Cortex of kidney (tissue), 1 donor: ENCODE measurements at places on chromosomes 5 and 9.

DNA sequence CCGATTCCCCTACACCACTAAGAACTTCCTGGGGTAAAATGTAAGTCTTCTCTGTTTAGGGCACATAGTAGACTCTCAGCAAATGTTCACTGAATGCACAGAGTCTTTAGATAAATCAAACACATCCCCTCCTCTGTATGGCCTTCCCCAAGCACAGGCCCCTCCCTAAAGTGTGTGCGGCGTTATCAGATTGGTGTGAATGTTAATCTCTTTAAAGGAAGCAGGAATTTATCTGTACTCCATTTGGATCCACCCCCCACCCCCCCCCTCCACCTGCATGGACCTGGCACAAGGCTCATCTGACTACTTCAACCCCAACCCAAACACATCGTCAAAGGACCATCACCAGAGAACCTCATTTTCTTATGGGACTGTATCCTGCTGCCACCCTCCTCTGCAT, 6.3 kb downstream of the PCDH1 start:
- no peak for DNase-seq

- no peak for DNase-seq
Observed at GRCh38 chr9:76266649-76267283, 127.5 kb downstream of the RFK start.

- DNase-seq, result no peak
Observed at GRCh38 chr9:88049677-88050307, 75.5 kb upstream of the CDK20 start.

GRCh38 chr5:172490514-172491461, 36.5 kb upstream of the SH3PXD2B start:
- DNase-seq, result no peak

- no peak for DNase-seq
Observed at GRCh38 chr9:110427497-110428104, 89.9 kb upstream of the TXNDC8 start.

GRCh38 chr5:181245427-181246275, 1.9 kb upstream of the RACK1 start:
- DNase-seq, result no peak

- DNase-seq, result no peak
Observed at GRCh38 chr5:151451626-151452520, 4.5 kb downstream of the SLC36A1 start.

GRCh38 chr5:178839319-178839704, 20.4 kb upstream of the ZNF354B start:
- DNase-seq, result no peak

GRCh38 chr9:21969011-21969940, 24.9 kb downstream of the CDKN2A start:
- DNase-seq, result no peak

- DNase-seq, result no peak
Observed at GRCh38 chr9:122090287-122090883, 2.7 kb downstream of the TTLL11 start.

GRCh38 chr9:82783045-82783444, 279.9 kb downstream of the RASEF start:
- DNase-seq, result no peak

GRCh38 chr5:4199049-4199841, 603.6 kb downstream of the IRX1 start:
- no peak for DNase-seq

DNA sequence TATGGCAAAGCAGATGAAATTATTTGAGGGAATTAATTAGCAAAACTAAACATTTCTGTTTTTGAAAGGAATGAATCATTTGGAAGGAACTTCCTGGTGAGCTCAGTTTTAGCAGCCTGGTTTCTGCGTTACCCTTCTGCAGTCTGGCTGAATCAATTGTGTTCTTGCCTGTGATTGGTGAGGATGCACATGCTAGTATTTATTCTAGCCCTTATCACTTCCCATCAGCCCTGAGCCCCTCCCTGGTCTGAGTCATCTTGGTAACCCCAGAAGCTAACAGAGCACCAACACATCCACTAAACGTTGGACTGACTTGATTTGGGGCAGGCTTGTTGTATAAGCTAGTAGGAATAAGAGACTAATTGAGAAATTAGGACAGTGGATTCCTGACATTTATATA, 6.6 kb downstream of the TJP2 start:
- no peak for DNase-seq
